ENCODE measurements at places on chromosomes 2 and 18.

DNA sequence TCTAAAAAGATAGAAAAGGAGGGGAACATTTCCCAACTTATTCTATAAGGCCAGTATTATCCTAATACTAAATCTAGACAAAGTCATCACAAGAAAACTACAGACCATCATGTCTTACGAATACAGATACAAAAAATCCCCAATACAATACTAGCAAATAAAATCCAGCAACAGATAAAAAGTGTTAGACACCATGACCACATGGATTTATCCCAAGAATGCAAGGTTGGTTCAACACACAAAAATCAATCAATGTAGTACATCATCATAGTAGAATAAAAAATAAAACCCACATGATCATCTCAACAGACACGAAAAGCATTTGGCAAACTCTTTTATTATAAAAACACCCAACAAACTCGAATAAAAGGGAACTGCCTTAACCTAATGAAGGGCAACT, 18.5 kb downstream of the SLC66A2 start:
- H3K4me1 ChIP-seq, result no peaks in the 10 kb centered on the region
- DNase-seq, result no peak
- H3K27me3 ChIP-seq, result no peaks in the 10 kb centered on the region
- peaks cover 88% of the 10 kb centered on the region for H3K36me3 ChIP-seq

DNA sequence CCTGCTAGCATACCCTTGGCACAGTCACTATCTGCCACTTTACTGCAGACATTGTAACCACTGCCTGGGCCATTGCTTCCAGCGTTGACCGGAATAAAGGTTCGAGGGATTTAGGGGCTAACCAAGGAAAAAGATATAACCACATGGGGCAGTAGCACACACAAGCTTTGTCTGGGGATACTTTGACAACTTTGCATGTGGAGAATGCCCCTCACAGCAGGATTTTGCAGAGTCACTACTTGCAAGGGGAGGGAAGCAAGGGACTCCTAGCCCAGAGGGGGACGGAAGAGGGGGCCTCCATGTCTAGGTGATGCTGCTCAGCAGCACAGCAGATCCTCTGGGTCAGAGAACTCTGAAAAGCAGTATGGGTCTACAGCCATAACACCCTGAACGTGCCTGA, 138.7 kb downstream of the SPP2 start:
- H3K36me3 ChIP-seq, result no peaks in the 10 kb centered on the region
- peaks cover 3% of the 10 kb centered on the region for H3K4me1 ChIP-seq
- no peak overlapping the region for H3K4me3 ChIP-seq
- H3K27ac ChIP-seq, result no peak overlapping the region
- H3K27me3 ChIP-seq, result no peaks in the 10 kb centered on the region

- peaks cover 2% of the 10 kb centered on the region for H3K36me3 ChIP-seq
- H3K27me3 ChIP-seq, result no peaks in the 10 kb centered on the region
- peaks cover 69% of the 10 kb centered on the region for H3K4me1 ChIP-seq
- no peak for DNase-seq
Measured at GRCh38 chr2:54577944-54578647, 122.0 kb downstream of the SPTBN1 start.

- DNase-seq, result no peak
- H3K4me1 ChIP-seq, result no peaks in the 10 kb centered on the region
- no peak overlapping the region for H3K27ac ChIP-seq
- H3K27me3 ChIP-seq, result no peaks in the 10 kb centered on the region
- no peak overlapping the region for H3K4me3 ChIP-seq
Measured at GRCh38 chr2:169933124-169933711, 106.0 kb downstream of the UBR3 start.

GRCh38 chr2:71778514-71778913, 325.2 kb downstream of the DYSF start:
- H3K4me1 ChIP-seq, result peaks cover 37% of the 10 kb centered on the region
- no peak for DNase-seq
- H3K4me3 ChIP-seq, result no peak overlapping the region
- no peaks in the 10 kb centered on the region for H3K27me3 ChIP-seq
- no peaks in the 10 kb centered on the region for H3K36me3 ChIP-seq

DNA sequence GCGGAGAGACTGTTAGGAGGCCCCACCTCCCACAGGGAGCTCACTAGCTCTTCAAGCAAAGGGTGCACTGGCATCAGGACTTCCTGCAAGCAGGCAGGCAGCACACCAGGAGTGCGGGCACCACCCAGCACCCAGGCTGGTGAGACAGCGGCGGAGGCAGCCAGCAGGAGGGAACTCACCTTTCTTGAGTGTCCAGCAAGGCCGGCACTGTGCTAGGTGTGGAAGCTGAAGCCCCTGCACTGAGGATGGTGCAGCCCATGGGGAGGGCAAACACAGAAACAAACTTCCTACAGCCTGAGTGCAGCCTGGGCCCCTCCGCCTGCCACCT, 100.7 kb upstream of the ID2 start:
- H3K27me3 ChIP-seq, result no peaks in the 10 kb centered on the region
- H3K36me3 ChIP-seq, result no peaks in the 10 kb centered on the region
- no peak for DNase-seq
- peaks cover 53% of the 10 kb centered on the region for H3K4me1 ChIP-seq
- peak overlapping the region; percentile 29 for H3K27ac ChIP-seq

DNA sequence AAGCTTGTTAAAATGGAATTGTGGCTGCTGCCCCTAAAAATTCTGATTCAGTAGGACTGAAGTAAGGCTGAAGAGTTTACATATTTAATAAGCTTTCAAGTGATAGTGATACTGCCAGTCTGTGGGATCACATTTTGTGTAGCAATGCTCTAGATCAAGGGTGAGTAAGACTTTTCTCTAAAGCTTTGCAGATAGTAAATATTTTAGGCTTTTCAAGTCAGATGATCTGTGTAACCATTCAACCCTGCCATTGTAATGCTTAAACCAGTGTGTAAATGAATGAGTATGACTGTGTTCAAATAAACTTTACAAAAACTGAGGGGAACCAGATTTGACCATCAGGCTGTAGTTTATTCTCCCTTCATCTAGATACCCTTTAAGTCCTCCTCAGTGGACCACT, 92.7 kb downstream of the PIK3C3 start:
- H3K36me3 ChIP-seq, result peaks cover 21% of the 10 kb centered on the region
- no peak for DNase-seq
- H3K4me1 ChIP-seq, result peaks cover 12% of the 10 kb centered on the region
- H3K4me3 ChIP-seq, result no peak overlapping the region

GRCh38 chr18:74450626-74451025, 6.5 kb downstream of the DIPK1C start:
- H3K27me3 ChIP-seq, result peaks cover 53% of the 10 kb centered on the region
- no peaks in the 10 kb centered on the region for H3K36me3 ChIP-seq
- no peak for DNase-seq
- H3K4me1 ChIP-seq, result no peaks in the 10 kb centered on the region

DNA sequence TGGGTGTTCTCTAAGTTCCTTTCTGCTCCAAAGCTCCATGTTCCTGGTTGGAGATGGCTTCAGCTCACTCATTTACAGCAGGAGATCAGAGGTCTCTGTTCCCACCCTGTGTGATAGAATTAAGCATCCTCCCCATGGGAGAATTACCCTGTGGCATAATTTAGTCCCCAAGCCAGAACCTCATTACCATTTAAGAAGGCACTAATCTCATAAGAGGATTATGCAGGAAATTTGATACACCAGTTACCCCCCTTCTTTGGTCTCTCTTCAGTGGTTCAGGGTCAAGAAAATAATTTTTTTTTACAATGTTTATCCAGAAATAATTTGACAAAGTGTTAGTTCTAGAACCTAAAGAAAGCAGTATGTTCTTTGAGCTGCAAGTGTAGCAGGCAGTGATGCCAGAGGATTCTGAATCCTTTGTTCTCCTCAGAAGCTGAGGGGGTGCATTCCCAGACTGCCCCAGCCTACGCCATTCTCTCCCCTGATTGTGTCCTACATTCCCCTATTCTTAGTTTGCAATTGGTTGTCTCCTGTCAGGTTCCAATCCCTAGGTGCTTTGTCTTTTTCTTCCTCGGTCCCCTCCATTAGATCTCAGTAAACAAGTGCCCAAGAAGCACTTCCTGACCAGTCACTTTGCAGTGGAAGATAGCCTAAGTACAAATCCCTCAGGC, 163.6 kb downstream of the PRKCE start:
- H3K36me3 ChIP-seq, result no peaks in the 10 kb centered on the region
- H3K4me3 ChIP-seq, result no peak overlapping the region
- no peak for DNase-seq
- no peaks in the 10 kb centered on the region for H3K27me3 ChIP-seq

DNA sequence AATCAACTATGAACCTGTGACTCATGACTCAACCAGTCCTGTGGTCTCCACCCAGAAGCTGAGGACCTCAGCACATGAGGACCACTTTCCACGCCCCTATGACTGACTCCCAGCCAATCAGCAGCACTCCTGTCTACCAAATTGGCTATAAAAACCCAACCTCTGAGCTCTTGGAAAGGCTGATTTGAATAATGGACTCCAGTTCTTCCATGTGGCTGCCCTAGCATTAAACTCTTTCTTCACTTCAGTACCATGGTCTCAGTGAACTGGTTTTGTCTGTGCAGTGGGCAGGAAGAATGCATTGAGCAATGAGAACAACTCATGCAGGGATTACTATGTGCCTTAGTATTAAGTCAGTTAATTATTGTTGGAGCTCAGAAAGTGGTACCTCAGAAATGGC, 78.3 kb downstream of the CMPK2 start:
- no peak overlapping the region for H3K4me3 ChIP-seq
- no peak for DNase-seq
- H3K27ac ChIP-seq, result no peak overlapping the region
- no peaks in the 10 kb centered on the region for H3K36me3 ChIP-seq
- H3K27me3 ChIP-seq, result no peaks in the 10 kb centered on the region
- peaks cover 12% of the 10 kb centered on the region for H3K4me1 ChIP-seq

DNA sequence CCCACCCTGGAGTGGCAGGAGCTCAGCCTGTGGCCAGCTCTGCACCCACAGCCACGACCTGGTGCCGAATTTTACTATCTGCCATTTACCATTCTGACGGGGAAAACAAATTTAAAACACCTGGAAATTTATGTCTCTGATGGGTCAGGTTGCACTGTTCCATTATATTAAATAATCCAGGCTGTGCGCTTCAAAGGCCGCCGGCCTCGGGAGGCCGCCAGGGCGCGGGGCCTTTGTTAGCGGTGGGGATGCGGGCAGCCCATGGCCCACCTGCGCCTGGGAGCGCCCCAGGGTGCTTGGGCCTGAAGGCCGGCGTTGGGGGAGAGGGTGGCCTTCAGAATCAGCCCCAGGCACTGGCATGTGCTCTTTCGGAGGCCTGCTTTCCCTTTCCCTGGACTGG, 276.9 kb downstream of the SRBD1 start:
- H3K4me1 ChIP-seq, result no peaks in the 10 kb centered on the region
- H3K36me3 ChIP-seq, result no peaks in the 10 kb centered on the region
- H3K27ac ChIP-seq, result no peak overlapping the region
- peaks cover 17% of the 10 kb centered on the region for H3K27me3 ChIP-seq
- H3K4me3 ChIP-seq, result no peak overlapping the region

DNA sequence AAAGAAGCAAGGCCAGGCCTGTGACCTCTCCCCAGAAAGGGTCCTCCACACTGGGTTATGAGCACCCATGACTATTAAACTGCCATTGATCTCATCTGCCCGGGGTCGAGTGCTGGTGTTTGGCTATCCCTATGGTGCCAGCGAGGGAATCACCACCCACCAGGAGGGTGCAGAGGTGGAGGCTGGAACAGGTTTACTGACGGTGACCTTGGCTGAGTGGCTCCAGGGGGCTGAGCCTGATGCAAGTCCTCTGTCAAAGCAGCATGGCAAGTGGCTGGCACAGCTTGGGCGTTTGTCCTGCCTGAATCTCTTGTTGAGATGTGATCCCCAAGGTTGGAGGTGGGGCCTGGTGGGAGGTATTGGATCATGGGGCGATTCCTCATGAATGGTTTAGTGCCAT, 196.4 kb upstream of the HDAC4 start:
- H3K27ac ChIP-seq, result no peak overlapping the region
- no peak for DNase-seq
- no peak overlapping the region for H3K4me3 ChIP-seq
- no peaks in the 10 kb centered on the region for H3K36me3 ChIP-seq

GRCh38 chr2:120831891-120832290, 96.2 kb downstream of the GLI2 start:
- peaks cover 23% of the 10 kb centered on the region for H3K4me1 ChIP-seq
- no peak overlapping the region for H3K4me3 ChIP-seq
- peaks cover 3% of the 10 kb centered on the region for H3K36me3 ChIP-seq
- no peaks in the 10 kb centered on the region for H3K27me3 ChIP-seq
- DNase-seq, result no peak

DNA sequence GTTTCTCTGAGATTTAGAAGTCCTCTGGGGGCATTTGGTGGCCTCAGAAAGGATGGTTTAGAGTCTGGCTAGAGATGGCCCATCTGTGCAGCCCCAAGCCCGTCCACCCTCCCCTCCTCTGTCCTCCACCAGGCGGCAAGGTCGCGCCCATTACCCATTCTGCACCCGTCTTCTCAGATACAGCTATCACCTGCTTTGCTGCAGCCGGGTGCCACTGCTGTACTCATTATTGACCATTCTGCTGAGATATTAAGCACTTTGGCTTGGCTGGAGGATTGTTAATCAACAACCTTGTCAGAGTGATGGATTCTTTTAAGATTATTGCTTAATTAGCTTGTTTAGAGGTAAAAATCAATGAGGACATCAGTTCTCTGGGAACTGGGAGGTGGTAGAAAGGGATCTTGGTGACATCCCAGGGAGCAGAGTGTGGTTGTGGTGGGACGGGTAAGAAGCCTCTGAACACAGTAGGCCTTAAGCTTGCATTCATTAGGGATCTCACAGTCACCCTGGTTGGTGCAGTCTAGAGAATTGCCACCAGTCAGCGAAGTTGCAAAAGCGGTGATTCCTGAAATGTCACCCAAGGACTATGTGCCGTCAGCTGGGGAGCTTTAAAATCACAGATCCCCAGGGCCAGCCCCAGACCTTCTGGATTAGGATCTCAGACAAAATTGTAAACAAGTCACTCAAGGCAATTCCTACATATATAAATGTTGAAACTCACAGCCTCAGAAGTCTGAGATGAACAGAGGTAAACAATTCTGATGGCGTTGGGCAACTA, 90.9 kb downstream of the CAPN13 start:
- H3K27me3 ChIP-seq, result peaks cover 6% of the 10 kb centered on the region
- H3K27ac ChIP-seq, result no peak overlapping the region
- no peaks in the 10 kb centered on the region for H3K4me1 ChIP-seq

DNA sequence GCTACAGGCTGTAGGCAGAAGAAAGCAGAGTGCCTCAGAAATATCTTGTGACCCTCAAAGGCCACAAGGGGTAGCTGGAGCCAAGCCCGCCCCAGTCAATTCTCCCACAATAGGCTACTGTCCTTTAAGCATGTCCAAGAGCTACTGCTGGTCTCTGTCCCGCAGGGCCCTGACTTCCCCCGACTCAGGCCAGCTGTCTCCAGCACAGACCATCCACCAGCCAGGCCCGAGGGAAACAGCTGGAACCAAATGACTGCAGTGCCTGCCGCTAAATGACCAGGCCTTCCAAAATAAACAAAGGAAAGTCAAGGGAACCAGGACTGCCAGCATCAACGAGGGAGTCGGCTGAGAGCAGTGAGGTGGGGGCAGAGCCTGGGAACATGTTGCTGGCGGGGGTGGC, 36.7 kb downstream of the MCFD2 start:
- no peaks in the 10 kb centered on the region for H3K36me3 ChIP-seq
- peaks cover 1% of the 10 kb centered on the region for H3K27me3 ChIP-seq
- H3K4me3 ChIP-seq, result no peak overlapping the region
